ENCODE measurements at places on chromosomes 3 and 15.

GRCh38 chr15:50381438-50381837 lies 26.4 kb upstream of the GABPB1 start:
- no peak for DNase-seq

GRCh38 chr15:44516436-44516835 lies 20.5 kb upstream of the EIF3J start:
- no peak for DNase-seq

DNA sequence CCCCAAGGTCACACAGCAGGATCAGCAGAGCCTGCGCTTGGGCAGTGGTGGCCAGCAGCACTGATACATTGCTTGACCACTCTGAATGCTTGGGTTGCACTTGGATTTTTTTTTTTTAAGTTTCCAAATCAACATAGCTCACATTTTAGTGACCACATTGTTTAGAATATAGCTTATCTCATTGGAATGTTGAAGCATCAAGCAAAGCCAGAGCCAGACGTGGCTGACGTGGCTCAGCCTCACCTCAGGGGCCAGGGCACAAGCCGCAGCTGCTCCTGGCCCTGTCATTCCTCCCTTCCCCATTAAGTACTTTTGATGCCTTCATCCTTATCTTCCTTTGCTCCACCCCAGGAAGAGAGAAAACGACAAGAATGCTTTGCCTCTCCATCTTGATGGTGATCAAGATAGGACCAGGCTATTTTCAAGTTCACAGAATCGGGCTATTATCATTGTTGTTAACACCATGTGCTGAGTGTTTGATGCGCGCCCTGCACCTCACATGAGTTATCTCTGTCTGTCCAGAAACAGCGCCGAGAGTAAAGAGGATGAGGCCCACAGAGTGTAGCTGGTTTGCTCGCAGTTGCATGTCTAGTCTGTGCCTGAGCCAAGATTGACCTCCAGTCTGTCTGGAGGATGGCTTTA lies 75.8 kb downstream of the AAGAB start:
- DNase-seq = no peak

- DNase-seq = no peak
Observed at GRCh38 chr3:126781889-126782491, 78.0 kb downstream of the CHCHD6 start.

Measured in MM.1S (cell line).